C1 segment of cervical spinal cord (tissue), 14 donors: ENCODE measurements at places on chromosomes 16 and 17.

- DNase-seq, result peak; percentile 66
Observed at GRCh38 chr16:728131-728889, 1.4 kb downstream of the HAGHL start.

DNA sequence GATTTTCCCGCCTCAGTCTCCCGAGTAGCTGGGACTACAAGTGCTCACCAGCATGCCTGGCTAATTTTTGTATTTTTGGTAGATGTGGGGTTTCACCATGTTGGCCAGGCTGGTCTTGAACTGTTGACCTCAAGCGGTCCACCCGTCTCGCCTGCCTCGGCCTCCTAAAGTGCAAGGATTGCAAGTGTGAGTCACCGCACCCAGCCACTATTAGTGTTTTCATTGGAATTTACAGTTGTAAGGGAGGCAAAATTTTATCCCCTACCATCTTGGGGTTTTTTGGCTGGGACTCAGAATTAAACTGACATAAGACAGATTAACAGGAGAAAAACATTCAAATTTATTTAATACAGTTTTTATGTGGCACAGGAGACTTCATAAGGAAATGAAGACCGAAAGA is 12.3 kb upstream of the MYCBPAP start:
- DNase-seq, result no peak

DNA sequence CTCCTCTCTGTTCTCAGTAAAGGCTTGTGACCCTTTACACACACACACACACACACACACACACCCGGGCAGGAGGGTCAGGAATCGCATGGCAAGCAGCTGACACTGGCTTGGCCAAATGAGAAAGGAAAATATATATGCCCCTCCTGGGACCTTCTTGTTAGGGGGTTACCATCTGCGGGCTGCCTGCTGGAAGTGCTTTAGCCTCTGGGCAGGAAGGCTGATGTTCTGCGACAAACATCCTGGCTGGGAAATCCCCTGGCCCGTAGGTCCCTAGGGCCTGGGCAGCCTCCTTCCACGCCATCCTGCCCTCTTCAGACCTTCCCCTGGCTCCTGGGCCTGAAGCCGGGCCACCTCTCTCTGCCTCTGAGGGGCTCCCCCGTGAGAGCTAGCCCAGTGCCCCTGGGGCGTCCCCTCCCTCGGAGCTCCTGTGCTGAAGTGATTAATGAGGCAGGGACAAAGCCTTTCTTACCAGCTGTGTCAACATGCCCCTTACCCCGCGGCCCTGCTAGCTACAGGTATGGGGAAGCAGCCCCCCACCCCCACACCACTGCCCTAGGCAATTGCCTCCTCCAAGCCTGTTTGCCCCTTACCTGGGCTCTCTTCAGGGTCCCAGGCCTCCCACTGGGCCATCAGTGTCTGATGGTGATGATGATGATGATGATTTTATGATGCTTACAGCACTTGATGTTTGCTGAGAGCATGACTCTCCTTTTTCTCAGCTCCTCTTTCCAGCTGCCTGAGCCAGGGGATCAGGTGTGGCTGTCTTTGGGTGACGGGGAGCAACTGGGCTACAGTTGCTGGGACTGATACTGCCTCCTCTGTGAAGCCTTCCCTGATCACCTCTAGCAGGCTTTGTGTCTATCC is 32.8 kb upstream of the ETV4 start:
- DNase-seq, result no peak

GRCh38 chr16:1026057-1026783 is 44.6 kb downstream of the SOX8 start:
- DNase-seq, result no peak

DNA sequence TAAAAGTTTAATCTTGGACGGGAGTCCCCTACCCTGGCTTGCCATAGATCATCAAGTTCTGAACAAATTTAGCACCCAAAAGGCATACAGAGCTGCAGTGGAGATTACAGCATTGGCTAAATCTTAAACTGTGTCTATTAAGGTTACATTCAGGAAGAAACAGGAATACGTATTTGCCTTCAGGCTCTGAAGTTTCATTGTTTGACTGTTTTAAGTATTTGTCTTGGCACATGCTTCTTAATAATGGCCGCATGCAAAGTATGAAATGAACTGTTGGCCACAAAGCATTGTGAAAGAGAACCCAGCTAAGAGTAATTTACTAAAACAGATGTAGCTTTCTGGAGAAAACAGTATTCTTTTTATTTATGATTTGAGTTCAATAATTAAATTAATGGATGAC is 63.9 kb upstream of the CNEP1R1 start:
- no peak for DNase-seq
